ENCODE measurements at places on chromosomes 11 and 22.

DNA sequence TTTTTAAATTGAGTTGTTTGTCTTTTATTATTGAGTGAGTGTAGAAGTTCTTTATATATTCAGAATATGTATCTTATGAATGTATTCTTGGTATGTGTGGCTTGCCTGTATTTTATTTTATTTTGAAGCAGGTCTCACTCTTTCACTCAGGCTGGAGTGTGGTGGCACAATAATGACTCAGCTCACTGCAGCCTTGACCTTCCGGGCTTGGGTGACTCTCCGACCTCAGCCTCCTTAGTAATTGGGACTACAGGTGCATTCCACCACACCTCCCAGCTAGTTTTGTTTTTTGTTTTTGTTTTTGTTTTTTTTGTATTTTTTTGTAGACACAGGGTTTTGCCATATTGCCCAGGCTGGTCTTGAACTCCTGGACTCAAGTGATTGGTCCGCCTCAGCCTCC, 24.5 kb upstream of the MPPED2 start:
- no peak for DNase-seq

DNA sequence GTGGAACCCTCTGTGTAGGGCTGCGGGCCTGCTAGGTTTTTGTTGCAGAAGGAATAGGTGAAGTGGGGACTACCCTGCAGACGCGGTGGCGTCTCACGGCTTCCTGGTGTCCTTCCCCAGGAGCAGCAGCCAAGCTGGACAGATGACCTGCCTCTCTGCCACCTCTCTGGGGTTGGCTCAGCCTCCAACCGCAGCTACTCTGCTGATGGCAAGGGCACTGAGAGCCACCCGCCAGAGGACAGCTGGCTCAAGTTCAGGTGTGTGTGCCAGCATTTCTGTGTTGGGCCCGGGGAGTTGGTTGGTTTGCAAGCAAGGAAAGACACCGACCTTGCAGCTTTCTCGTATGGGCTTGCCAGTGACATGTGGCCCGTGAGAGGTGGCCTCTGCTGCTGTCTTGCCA, 15.3 kb downstream of the TAB1 start:
- no peak for DNase-seq

- DNase-seq: no peak
Observed at GRCh38 chr11:76610871-76611475, 59.6 kb downstream of the LRRC32 start.

- no peak for DNase-seq
Observed at GRCh38 chr11:12245091-12245490, 132.3 kb upstream of the PARVA start.

DNA sequence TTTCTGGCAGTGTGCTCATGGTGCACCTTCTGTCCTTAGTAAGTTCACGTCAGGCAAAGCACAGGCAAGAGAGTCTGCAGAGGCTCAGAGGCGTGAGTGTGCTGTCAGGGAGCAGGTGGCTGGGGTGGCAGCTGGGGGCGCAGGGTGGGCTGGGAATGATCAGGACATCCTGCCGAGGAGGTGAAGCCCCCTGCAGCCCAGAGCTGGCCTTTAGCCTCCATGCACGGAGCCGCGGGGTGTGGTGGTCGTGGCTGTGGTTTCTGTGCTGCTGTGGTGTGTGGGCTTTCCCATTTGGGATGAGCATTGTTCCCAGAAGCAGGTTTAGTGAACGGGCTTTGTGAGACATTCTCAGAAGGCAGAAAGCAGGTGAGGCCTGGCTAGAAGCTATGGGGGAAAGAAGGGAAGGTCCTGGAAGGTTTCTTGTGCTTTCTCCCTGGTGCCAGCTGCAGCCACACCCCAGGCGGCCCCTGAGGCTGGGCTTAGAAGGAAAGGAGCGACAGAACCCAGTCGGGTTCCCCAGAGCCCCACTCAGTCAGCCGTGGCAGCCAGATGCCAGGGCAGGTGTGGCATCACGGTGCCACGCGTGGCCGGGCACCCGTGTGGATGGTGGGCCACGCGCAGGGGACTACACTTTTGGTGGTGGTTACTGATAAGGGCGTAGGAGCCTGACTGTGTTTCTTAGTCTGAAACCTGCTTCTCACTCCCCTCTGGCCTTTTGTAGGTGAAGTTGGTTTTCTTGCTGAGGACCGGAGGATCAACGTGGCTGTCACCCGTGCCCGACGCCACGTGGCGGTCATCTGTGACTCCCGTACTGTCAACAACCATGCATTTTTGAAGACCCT, 32.0 kb downstream of the IGHMBP2 start:
- no peak for DNase-seq

GRCh38 chr11:7451520-7451919, 33.8 kb upstream of the OLFML1 start:
- no peak for DNase-seq

- no peak for DNase-seq
Observed at GRCh38 chr22:22376352-22376706, 131.7 kb downstream of the VPREB1 start.

- DNase-seq: no peak
Observed at GRCh38 chr11:7894251-7894650, 36.8 kb downstream of the OR10A6 start.

GRCh38 chr11:128261011-128261421, 326.3 kb downstream of the ETS1 start:
- no peak for DNase-seq

GRCh38 chr11:117179048-117179999, 781 bp downstream of the SIDT2 start:
- DNase-seq: peak; percentile 27

DNA sequence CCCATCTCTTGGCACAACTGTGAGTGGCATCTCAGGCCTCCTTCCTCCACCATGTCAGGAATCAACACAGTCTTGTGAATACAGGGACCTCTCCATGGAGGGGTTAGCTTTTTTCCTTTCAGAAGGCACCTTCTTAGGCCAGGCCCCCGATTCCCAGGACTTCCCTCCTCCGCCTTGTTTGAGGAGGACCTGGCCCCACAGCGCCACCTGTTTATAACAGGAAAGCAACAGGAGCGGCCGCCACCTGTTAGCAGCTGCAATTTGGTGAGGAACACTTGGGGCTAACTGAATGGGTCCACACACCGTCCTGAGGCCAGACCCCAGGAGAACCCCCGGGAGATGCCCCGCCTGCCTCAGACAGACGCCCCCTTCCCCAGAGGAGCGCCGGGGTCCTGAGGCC, 3.8 kb upstream of the PKP3 start:
- no peak for DNase-seq

DNA sequence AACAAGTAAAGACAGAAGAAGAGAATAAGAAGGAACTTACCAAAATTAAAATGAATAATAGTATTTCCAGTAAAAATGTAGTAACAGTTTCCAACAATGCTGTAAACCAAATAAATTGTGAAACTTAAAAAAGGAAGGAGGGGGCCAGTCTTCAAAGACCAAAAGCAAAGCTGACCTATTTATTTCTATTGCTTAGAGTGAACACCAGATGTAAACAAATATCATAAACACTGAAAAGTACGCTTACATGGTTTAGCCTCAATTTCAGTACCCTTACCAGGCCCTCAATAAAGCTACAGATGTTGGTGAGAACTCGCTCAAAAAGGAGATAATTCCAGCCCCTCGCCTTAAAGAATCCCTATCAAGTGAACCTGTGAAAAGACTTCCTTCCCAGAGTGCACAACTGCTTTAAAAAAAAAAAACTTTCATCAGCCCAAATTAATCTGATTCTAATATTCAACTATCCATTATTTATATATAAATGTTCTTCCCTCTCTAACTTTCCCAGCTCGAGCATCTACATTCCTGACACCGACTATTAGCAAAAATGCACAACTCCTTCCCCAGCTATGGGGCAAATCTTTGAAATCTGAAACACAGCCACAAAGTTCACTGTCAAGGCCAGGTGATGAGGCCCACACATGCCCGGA, 2.4 kb downstream of the PHF21A start:
- DNase-seq: peak; percentile 70

DNA sequence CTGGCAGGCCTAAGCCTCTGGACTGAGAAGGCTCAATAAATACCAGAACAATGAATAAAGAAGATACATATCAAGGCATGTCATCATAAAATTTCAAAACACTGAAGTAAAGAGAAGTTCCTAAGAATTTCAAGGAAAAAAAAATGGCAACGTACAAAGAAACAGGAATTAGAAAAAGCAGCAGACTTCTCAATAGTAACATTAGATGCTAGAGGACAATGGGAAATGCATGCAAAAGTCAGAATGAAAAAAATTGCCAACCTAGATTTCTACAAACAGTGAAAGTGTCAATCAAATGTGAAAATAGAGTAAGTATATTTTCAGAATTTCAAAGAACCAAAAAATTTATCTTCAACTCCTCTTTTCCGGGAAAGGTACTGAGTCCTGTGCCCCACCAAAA, 125.0 kb downstream of the KCNC1 start:
- no peak for DNase-seq

DNA sequence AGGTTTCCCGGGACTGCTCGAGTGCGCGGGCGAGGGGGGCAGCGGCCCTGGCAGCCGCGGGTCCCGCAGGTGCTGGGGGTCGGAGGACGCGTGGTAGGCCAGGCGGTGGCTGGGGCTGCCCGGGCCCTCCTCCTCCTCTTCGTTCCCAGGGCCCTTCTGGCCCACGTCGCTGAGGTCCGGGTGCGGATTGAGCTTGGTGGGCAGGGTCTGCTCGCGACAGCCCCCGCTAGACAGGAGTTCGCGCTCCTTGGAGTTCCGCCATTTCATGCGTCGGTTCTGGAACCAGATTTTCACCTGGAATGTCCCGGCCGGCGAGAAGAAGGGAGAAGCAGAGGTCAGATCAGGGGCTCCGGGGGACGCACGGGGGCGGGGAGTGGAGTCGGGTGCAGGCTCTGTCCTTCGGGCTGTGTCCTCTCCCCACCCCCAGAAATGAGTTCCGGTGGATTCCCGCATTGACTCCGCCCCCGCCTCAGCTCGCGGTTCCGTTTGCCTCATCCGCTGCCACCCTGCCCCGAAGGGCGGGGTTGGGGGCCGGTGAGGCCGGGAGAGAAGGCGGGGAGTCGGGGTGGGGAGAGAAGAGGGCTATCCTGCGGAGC, 3.9 kb downstream of the DBX1 start:
- no peak for DNase-seq

DNA sequence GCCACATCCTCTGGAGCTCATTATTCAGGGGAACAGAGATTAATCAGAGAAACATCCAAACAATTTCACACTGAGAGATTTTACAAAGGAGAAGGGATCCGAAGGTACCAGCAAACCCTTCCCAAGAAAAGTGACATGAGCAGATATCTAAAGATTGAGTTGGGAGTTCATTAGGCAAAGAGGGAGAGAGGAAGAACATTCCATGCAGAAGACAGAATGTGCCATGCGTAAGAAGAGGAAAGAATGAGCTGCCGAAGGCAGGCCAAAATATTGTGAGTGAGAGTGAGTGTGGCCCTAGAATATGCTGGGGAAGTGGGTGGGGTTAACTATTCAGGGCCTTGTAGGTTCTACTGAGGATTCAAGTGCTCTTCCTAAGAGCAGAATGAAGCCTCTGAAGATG, 50.0 kb upstream of the LYVE1 start:
- no peak for DNase-seq

GRCh38 chr11:134679592-134679991, 267.6 kb upstream of the B3GAT1 start:
- no peak for DNase-seq

DNA sequence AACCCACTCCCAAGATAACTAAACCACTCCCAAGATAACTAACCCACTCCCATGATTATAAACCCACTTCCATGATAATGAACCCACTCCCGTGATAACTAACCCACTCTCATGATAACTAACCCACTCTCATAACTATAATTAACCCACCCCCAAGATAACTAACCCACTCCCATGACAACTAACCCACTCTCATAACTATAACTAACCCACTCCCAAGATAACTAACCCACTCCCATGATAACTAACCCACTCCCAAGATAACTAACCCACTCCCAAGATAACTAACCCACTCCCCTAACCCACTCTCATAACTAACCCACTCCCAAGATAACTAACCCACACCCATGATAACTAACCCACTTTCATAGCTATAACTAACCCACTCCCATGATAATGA, 30.1 kb upstream of the CELSR1 start:
- no peak for DNase-seq

DNA sequence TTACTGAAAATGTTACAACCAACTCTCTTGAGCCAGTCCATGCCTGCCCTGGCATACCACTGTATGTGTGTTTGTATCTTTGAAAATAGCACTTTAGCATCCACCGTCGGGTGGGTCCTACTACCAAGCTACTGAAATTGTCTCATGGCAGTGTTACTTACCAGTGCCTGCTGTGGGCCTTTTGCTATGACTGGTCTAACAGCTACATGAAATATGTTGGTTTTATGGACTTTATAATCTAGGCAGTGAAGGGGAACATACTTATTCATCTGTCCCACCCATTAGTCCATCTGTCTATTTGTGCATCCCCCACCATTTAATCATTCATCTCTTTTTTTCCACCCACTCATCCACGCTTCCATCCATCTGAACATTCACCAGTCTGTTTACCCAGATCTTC, 106.0 kb downstream of the NAV2 start:
- DNase-seq: no peak

- DNase-seq: peak; percentile 32
Observed at GRCh38 chr22:30186510-30186909, 60.0 kb downstream of the LIF start.

DNA sequence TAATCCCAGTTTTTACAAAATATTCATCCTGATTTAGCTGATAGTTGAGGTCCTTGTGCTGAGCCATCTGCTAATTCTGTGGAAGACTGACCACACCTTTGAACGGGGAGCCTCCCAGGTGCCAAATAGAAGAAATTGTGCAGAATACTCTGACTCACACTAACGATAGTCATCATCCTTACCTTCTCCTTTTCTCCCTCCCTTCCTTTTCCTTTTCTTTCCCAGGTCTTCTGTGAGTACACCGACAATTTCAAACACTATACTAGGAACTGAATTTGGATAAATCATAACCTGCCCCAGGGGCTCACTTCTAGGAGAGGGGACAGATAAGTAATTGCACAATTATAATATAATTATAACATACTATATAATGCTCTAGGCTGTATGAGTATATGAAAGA, 73.1 kb upstream of the CTSC start:
- DNase-seq: no peak

DNA sequence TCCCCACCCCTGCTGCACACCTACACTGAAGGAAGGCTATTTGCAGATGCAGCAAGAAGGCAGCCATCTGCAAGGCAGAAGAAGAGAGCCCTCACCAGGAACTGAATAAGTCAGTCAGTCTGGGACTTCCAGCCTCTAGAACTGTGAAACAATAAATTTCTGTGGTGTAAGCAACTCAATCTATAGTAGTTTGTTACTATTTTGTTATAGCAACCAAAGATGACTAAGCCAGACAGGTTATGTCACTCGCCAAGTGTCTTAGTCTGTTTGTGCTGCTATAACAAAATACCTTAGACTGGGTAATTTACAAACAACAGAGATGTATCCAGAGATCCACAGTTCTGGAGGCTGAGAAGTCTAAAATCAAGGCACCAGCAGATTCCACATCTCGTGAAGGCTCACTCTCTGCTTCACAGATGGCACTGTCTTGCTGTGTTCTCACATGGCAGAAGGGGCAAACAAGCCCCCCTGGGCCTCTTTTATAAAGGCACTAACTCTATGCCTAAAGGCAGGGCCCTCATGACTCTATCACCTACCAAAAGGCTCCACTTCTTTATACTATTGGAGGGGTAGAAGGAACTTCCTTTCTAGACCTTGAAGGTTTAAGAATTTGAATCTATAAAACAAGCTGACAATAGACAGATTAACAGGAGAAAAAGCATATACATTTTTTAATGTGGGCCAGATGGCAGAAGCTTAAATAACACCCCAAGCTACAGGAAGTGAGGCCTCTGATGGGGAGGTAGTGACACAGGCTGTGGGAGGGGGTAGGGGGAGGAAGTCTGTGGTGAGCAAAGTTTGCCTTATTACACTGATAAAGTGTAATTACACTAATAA, 12.3 kb downstream of the APOL6 start:
- DNase-seq: no peak
